Body of pancreas (tissue), 4 donors: ENCODE measurements at places on chromosomes 16 and 17. TPM values are rescaled to one million over a fixed set of nuclear protein-coding genes. Genes with fewer than 3 reads are reported as not detected.

DNA sequence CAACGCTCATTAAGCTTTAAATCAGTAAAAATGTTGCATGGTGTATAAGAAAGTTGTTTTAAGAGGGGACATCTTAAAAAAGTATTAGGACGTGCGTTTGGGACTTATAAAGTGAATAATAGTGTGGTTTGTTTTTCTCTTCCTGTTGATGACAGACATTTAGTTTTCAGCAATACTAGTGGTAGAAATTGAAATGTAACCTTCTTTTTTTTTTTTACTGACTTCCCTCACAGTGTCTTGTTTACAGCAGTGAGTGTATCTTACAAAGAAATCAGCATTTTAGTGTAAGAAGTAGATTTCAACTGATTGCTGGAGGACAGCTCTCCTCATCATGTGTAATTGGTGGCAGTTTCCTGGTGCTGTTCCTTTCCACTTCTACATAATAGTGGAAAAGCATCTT lies 39.6 kb downstream of the CYLD start:
- H3K27me3 ChIP-seq: no peaks in the 10 kb centered on the region
- no peaks in the 10 kb centered on the region for H3K4me1 ChIP-seq
- H3K27ac ChIP-seq: no peak overlapping the region
- H3K4me3 ChIP-seq: no peak overlapping the region
- DNase-seq: no peak

- peaks cover 5% of the 10 kb centered on the region for H3K4me1 ChIP-seq
- no peaks in the 10 kb centered on the region for H3K36me3 ChIP-seq
- no peaks in the 10 kb centered on the region for H3K27me3 ChIP-seq
Measured at GRCh38 chr16:10617662-10618420, 37.4 kb upstream of the EMP2 start.

GRCh38 chr16:86798247-86799041 lies 220.1 kb downstream of the FOXL1 start:
- H3K27ac ChIP-seq: no peak overlapping the region
- H3K36me3 ChIP-seq: no peaks in the 10 kb centered on the region
- H3K27me3 ChIP-seq: no peaks in the 10 kb centered on the region
- no peaks in the 10 kb centered on the region for H3K4me1 ChIP-seq
- DNase-seq: no peak

DNA sequence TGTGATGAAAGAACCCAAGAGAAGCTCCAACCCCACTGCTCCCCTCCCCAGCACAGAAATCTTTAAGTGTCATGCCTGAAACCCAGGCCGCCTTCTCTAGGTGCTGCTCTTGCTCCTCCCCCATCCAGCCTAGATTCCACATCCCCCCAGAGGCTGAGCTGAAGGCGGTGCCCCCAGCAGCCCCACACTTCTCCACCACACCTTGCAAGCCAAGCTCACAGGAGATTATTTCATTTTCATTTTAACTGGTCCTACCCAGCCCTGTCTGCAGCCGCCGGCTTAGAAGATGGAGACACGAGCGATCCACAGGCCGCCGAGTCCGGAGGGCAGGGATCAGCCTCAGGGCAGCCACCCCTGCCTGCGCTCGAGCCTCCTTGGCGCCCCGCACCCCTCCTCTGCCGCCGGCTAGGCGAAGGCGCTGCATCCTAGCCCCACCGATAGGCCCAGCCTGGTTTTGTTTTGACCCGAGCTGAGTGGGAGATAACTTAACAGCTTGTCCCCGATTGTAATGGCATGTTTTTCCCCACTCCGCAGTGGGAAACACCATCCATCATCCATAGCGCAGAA lies 125.3 kb downstream of the RBFOX3 start:
- H3K4me3 ChIP-seq: no peak overlapping the region
- no peaks in the 10 kb centered on the region for H3K4me1 ChIP-seq
- no peak overlapping the region for H3K27ac ChIP-seq
- DNase-seq: no peak

DNA sequence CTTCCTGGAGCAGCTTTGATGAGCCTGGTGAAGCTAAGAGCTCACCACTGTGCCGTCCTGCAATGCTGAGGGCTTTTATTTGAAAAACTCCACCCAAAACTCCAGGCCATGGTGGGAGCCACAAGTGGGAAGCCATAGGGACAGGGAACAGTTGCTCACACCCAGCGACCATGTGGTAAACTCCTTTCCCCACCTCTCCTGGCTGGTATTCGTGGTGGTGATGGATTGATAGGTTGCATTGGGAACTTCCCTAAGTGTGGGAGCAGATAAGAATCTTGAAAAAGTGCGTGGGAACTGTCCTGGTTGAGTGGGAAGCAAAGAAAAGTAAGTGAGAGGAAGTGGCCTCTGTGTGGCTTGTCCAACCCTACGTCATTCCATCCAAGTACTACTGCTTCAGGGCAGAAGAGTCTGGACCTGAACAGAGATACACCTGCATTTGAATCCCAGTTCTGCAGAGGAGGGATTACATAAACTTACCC lies at the start of gene CCL1:
Gene CCL1, minus strand, starts transcription at position 51 of the 479 bp plus-strand sequence. CDS start 72 bp downstream, outside the sequence.
- DNase-seq: no peak
- no peak within 1 kb of the TSS for H3K4me3 ChIP-seq
- H3K27me3 ChIP-seq: no peaks in the 10 kb centered on the region
- H3K36me3 ChIP-seq: no peaks in the 10 kb centered on the region
- no peak within 1 kb of the TSS for H3K27ac ChIP-seq

DNA sequence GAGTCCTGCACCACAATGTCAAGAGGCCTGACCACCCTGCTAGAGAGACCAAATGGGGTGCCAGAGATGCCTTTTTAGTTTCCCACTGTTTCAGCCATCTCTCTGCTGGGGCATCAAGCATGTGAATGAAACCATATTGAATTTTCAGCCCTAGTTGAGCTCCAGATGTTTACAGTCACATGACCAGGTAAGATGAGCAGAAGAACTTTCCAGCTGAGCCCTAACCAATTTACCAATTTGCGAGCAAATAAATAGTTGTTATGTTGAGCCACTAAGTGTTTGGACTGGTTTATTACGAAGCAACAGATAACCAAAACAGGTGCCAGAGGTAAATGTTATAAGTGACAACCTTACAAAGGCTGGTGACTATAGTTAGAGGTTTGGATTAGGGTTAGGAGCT lies 209.1 kb upstream of the CCL2 start:
- no peaks in the 10 kb centered on the region for H3K36me3 ChIP-seq
- H3K4me1 ChIP-seq: no peaks in the 10 kb centered on the region
- H3K27ac ChIP-seq: no peak overlapping the region
- H3K27me3 ChIP-seq: no peaks in the 10 kb centered on the region
- no peak overlapping the region for H3K4me3 ChIP-seq
- DNase-seq: no peak

GRCh38 chr17:35051579-35052240 lies 11.8 kb downstream of the RFFL start:
- H3K27me3 ChIP-seq: no peaks in the 10 kb centered on the region
- H3K4me1 ChIP-seq: peaks cover 63% of the 10 kb centered on the region
- H3K27ac ChIP-seq: peak overlapping the region; percentile 77
- H3K4me3 ChIP-seq: no peak overlapping the region

The LIG3 gene
- 19.2 TPM for total RNA-seq

The FHOD1 gene
- total RNA-seq: 12.2 TPM

The NTN3 gene
- total RNA-seq: not detected

The GP1BA gene
- not detected for total RNA-seq

The MPP3 gene
- total RNA-seq: 22.4 TPM

The STXBP4 gene
- 9.3 TPM for total RNA-seq

The HID1 gene
- total RNA-seq: 164 TPM
